Lower lobe of right lung (tissue), 2 donors: ENCODE measurements at places on chromosomes 3 and 15.

- no peak for DNase-seq
These were observed 8.8 kb upstream of the FAM107A start for GRCh38 chr3:58585994-58586393.

DNA sequence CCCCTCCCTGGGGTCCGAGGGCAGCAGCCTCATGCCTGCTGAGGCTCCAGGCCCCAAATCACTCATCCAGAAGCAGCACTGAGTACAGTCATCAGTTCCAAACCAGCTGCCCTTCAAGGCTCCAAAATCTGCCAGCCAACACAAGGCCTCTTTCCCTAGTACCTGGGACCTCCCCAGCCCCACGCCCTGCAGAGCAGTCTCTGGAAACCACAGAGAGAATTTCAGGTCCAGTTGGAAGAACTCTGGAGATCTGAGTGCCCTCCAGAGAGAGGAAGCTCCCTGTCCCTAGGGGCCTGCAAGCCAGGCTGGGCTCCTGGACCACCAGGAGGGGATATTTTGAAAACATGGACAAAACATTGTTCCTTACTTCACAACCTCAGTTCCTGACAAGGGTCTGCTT, 26.2 kb downstream of the TKT start:
- peak; percentile 6 for DNase-seq

- DNase-seq, result no peak
These were observed 162.4 kb upstream of the GALNT15 start for GRCh38 chr3:16012086-16012485.

DNA sequence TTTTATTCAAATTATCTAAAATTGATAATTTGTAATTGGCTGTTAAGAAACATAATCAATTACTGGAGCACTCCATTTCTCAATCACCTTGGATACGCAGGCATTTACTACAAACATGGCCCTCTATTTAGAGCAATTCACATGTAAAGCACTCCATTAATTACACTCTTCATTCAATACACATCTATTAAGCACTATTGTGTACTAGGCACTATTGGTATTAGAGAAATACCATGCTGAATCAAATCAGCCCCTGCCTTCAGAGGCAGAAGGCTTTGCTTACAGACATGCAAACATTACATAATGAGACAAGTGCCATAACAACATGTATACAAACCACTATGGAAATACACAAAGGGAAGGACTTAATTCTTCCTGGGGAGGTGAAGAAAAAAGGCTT, 69.1 kb downstream of the PEAK1 start:
- no peak for DNase-seq

GRCh38 chr3:67804089-67804488, 149.7 kb upstream of the SUCLG2 start:
- no peak for DNase-seq

- no peak for DNase-seq
These were observed 28.0 kb downstream of the TFG start for GRCh38 chr3:100737334-100737733.

DNA sequence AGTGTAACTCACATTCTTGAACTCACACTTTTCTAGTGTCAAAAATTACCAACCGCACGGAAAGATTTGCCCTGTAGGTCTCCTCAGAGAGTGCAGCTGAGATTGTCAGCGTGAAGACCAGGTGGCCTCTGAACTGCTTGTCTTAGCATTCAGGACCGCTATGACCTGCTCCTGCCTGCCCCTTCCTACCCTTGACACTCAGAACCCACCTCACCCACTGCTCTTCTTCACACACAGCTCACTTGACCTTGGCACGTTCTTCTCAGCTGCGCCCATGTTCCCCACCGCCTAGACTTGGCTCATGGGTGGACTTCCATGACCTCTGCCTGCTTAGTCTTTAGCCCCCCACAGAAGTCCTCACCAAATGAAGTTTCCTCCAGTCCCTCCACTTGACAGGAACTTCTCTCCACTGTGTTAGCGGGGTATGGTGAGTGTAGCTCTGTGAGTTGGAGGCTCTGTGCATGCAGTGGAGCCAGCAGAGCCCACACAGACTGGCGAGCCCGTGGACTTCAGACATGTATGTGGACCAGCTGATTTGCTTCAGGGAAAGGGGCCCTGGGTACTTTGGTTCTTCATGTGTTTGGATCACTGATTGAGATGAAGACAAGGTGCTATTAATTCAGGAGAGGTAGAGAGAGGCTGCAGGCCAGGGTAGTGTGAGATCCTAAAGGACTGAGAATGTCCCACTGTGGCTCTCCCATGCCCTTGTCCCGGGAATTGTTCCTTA, 221.3 kb downstream of the OPA1 start:
- DNase-seq, result no peak

DNA sequence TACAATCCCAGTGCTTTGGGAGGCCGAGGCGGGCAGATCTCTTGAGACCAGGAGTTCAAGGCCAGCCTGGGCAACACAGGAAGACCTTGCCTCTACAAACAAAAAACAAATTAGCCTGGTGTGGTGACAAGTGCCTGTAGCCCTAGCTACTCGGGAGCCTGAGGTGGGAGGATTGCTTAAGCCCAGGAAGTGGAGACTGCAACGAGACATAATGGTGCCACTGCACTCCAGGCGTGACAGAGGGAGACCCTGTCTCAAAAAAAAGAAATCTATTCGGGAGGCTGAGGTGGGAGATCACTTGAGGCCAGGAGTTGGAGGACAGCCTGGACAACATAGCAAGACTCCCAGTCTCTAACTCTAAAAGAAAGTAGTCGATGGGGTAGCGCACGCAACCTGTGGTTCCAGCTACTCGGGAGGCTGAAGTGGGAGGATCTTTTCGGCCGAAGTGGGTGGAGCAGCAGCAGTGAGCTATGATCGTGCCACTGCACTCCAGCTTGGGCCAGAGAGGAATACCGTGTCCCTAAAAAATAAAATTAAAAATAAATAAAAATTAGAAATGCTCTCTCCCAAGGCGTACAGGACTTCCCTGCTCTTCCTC, 775 bp downstream of the C3orf33 start:
- DNase-seq, result peak; percentile 49

- DNase-seq, result no peak
These were observed 5.5 kb downstream of the GATA2 start for GRCh38 chr3:128487538-128487812.

- no peak for DNase-seq
These were observed 118.3 kb upstream of the KCNH8 start for GRCh38 chr3:19029837-19030521.

- no peak for DNase-seq
These were observed 72.8 kb downstream of the GALK2 start for GRCh38 chr15:49242820-49243219.
